Activated T-cell treated with anti-CD3 and anti-CD28 coated beads for 4 hours (primary cell): ENCODE measurements at places on chromosomes 7 and 10.

- DNase-seq, result no peak
These were observed 202.4 kb upstream of the TCERG1L start for GRCh38 chr10:131513901-131514300.

GRCh38 chr10:103479135-103479534 lies at the start of gene CALHM3:
Gene CALHM3, minus strand, starts transcription at chr10:103479240. Its CDS starts 208 bp downstream, at chr10:103479032.
- no peak for DNase-seq

- no peak for DNase-seq
These were observed 2.8 kb upstream of the BCL7B start for GRCh38 chr7:73560109-73560835.

DNA sequence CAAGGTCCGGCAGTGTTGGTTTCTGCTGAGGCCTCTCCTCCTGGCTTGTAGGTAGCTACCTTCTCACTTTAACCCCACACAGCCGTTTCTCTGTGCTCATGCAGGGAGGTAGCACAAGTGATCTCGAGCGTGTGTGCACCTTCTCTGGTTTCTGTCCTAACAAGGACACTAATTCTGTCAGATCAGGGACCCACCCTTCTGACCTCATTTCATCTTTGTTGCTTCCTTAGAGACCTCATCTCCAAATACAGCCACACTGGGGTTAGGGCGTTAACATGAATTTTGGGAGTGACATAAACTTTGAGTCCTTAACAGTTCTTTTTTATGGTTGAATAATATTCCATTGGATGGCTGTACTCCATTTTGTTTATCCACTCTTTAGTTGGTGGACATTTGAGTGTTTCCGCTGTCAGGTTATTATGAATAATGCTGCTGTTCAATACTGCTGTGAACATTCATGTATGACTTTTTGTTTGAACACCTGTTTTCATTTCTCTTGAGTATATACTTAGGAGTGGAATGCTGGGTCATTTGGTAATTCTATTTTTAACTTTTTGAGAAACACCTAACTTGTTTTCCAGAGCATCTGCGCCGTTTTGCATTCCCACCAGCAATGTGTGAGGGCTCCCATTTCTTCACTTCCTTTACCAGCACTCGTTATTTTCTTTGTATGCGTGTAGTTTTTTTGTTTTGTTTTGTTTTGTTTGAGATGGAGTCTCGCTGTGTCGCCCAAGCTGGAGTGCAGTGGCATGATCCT lies 57.5 kb downstream of the LCOR start:
- no peak for DNase-seq

DNA sequence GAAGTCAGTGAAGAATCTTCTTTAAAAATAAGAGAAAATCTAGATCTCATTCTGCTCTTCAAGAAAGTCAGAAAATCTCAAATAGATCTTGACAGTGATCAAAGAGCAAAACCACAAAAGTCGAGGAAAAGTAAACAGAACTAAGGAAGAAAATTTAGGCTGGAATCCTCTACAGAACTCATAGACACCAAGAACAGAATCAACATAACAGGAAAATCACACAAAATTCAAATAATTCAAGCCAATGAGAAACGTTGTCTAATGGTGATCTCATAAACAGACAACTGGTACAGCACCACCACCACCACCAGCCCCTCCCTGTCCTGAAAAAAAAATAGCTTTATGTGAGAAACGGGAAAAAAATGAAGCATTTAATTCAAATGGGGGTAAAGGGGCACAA lies 6.9 kb downstream of the ITGB1 start:
- no peak for DNase-seq

DNA sequence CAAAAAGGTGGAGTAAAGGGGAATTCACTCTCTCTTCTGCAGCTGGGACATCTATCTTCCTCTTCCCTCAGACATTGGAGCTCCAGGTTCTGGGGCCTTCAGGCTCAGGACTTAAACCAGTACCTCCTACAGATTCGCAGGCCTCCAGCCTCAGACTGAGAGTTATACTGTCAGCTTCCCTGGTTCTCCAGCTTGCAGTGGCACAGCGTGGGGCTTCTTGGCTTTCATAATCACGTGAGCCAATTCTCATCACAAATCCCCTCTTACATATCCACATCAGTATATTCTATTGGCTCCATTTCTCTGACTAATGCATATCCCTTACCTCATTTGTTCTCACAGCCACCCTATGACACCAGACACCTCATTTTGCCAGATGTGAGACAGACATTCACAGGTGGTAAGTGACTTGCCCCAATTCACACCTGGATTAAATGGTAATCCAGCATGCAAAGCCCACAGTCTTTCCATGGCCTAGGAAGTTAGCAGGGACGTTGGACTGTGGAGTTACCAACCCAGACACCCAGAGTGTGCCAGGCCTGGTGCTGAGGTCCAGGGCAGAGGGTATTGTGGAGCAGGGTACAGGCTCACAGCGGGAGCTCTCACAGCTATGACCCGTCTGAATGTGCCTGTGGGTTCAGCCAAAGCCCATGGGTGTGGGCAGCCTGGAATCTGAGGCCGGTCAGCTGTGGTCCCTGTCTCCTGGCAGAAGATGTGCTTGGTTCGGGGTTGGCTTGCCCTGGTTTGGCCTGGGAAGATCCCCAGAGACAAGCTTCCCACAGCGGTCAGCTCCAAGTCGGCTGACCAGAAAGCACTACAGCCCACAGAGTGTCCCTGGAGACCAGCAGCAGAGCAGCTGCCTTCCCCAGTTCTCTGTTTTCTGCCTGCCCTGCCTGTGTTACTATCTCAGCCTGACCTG lies 18.4 kb upstream of the ZCCHC24 start:
- DNase-seq, result no peak

DNA sequence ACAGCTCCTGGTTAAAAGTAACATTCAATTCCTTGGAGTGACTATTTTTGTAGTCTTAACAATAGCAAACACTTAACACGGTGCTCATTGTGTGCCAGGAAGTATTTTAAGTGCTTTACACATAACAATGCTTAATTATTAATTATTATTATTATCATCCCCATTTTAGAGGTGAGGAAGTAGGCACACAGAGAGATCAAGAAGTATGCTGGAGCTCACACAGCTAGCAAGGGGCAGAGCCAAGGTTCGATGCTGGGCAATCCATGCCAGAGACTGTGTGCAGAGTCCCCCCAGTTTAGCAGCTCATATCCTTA lies 48.2 kb upstream of the SMNDC1 start:
- DNase-seq, result no peak

- no peak for DNase-seq
These were observed 3.9 kb upstream of the CUEDC2 start for GRCh38 chr10:102436312-102436711.

GRCh38 chr10:60374836-60375235 lies 14.8 kb downstream of the ANK3 start:
- no peak for DNase-seq

DNA sequence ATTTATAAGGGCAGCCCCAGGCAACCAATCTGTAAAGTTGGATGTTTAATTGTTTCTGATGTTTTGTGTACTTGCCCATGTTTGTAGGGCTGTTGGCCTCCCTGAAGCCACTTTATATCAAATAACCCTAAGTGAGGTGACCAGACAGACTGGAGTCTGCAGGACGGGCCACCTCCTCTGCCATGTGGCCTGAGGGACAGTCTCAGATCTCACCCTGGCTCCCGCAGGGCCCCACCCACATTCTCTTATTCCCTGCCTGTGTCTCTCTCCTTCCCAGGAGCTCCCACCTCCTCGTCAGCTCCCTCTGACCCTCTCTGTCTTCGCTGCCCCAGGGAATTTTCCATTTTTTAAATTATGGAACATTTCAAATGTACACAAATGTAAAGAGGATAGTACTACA lies 9.5 kb upstream of the C10orf71 start:
- no peak for DNase-seq

- DNase-seq, result no peak
These were observed 319.8 kb upstream of the PHYHIPL start for GRCh38 chr10:58856508-58857240.

GRCh38 chr10:132376394-132376851 lies 20.6 kb upstream of the PWWP2B start:
- no peak for DNase-seq

- no peak for DNase-seq
These were observed 219.2 kb downstream of the CAMK1D start for GRCh38 chr10:12568391-12569009.

GRCh38 chr10:33287112-33287511 lies 47.4 kb downstream of the NRP1 start:
- DNase-seq, result no peak

DNA sequence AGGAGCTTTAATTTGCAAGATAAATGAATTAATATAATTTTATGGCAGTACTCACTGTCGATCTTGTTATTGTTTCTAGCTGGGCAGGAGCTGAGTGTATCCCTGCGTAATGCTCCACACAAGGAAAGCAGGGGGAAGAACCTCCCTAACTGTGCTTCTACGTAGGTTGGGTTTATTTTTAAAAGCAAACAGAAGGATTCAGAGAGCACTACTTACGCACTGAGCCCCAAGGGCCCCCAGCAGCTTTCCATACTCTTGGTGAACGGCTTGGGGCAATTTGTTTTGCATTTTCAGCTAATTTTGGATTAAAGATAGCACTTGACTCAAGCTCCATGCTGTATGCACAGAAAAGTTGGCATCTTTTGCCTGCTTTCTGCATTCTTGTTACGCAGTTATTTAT lies 9.6 kb downstream of the DUSP5 start:
- no peak for DNase-seq

DNA sequence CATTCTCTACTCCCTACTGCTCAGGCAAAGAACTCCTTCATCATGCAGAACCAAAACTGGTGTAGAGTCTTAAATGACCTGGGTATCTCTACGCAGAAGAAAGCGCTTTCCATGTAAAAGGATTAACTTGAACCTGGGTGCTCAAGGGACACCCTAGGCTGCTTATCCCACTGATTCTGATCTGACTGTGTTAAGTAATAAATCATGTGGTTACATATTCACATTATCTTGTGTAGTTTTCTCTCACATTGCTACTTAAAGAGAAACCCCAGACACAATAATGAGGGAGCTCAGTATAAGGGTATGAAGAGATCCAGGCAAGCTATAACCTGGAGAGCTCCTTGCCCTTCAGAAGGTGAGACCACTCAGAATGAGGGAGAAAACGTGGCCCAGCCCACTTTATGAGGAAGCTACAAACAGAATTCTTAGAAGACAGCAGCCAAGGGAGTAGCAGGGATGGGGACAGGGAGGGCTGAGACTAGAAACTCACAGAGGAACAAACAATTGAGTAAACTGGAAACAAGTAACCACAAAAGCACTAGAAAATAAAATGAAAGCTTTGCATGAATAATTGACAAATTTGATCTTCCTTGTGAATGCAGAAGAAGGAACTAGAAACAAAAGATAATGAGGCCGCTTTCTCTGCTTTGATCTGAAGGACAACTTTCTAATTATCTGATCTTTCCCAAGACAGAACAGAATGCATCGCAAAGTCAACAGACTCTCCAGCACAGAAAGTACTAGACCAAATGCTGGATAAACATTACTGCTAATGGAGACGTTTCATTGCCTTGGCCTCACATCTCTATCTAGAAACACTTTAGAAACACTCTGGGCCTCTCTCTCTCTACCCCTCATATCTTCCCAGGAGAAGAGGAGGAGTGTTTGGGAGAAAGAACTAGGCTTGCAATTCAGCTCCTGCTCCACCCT lies 76.1 kb downstream of the LRRC17 start:
- DNase-seq, result no peak

DNA sequence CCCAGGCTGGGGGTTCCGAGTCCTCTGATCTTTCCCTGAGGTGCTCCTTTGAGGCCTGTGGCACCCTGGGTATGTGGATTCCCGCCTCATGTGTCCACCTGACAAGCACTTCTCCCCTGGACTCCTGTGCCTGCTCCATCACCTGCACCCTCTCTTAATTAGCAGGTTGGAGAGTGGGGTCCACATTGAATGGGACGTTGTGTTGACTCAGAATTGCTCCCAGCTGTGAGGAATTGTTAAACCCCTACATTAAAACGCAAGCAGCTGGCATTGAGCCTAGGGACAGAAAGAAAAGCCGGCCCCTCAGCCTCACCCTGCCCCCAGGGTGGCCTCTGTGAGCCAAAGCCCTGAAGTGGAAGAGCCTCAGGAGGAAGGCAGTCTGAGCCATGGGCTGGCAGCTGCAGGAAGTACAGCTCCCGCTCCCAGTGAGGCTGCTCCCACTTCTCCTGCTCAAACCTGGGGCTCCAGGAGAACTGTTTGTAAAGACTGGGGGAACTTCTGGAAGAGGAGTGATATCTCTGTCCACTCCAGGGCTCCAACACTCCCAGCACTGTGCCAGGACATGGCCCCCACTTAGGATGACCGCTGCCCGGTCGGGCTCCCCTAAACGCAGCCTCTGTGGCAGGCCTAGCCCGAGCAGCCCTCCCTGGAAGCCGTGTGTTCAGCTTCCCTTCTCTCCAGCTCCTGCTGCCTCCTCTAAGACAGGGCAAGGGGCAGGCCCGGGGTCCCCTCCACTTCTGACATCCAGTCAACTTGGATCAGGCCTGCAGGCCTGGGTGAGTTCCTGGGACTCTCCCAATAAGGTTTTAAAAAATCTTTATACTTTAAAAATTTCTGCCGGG lies 1.8 kb upstream of the OPN4 start:
- no peak for DNase-seq

DNA sequence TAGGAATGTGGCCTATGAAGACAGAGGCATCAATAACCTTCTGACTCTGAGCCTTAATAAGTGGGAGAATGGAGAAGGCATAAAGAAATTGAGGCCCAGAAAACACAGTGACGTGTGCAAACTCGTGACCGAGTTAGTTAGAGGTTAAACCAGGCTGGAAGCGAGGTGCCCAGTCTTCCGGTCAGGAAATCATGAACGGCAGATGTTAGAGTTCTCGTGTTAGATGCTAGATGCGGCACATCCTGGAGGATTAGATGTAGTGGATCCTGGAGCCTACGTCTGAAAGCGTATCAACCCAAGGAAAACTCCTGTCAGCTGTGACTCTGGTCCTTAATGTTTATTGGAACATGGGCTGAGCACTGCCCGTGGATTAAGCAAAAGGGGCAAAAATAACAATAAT lies 275.9 kb downstream of the TCF7L2 start:
- DNase-seq, result no peak

- DNase-seq, result no peak
These were observed 479 bp downstream of the PNPLA8 start for GRCh38 chr7:108525327-108525984.

DNA sequence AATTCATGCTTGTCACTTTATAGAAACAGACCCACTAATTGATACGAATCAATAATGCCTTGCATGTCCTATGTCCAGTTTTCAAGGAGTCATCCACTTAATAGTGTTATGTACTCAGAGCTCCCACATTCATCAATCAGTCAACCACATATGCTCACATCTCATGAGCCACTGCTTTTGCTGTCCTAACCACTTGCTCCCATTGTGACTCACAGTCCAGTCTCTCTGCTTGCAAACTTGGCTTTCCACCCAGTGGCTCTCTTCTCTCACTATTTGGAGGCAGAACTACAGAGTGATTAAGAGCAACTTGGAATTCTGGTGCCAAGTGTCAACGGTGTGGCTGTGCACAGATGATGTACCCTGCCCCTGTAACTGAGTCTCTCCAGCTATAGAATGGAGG lies 166.0 kb downstream of the SNX13 start:
- DNase-seq, result no peak
